ENCODE measurements at places on chromosomes 2 and 18.
A peak's percentile ranks its signal among the peaks of the same experiment; 100 is the strongest.

DNA sequence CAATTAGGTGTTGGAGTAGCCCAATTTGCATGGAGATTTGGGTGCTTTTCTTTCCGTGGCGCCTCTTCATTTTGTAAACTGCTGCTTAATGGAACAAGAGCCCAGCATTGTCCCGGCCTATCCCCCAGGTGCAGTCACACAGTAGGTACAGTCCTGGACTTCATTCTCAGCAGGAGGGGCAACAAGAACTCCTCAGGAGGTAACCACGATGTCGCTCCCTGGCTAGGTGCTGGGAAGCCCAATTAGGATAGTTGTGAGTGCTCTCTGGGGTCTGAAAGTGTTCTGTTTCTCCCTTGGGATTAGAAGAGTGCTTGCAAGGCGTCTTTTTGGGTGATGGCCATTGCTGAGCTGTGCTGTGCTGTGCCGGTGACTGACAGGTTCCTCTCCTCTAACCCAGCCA lies 53.8 kb downstream of the CABLES1 start:
- no peak for DNase-seq

DNA sequence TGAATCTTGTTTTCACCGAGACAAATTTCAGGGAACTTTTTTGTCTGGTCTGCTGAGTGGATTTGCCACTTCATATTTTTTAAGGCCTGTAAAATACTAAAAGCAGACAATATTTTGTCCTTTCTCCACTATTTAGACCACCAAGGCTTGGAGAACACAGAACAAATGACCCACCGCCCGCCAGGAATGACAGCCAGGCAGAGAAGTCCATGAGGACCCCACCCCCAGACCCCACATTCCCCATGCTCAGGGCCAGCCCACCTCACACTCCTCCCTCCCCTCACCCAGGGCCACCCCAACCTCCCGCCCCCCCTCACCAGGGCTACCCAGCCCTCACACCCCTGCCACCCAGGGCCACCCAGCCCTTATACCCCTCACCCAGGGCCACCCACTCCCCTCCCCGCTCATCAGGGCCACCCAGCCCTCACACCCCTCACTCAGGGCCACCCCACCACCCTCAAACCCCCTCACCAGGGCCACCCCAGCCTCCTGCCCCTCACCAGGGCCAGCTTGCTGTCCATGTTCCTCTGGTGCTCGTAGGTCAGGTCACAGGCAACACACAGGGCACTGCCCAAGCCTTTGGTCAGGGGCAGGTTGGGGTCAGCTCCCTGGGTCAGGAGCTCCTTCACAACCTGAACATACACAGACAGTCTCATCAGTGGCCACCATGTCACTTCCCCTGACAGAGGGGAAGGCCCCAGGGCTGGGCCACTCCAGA lies 50.6 kb downstream of the ANKMY1 start:
- DNase-seq, result no peak

- no peak for DNase-seq
Measured at GRCh38 chr2:216545359-216545758, 46.7 kb downstream of the RPL37A start.

GRCh38 chr18:74724186-74724585 lies 126.5 kb downstream of the ZNF407 start:
- no peak for DNase-seq

DNA sequence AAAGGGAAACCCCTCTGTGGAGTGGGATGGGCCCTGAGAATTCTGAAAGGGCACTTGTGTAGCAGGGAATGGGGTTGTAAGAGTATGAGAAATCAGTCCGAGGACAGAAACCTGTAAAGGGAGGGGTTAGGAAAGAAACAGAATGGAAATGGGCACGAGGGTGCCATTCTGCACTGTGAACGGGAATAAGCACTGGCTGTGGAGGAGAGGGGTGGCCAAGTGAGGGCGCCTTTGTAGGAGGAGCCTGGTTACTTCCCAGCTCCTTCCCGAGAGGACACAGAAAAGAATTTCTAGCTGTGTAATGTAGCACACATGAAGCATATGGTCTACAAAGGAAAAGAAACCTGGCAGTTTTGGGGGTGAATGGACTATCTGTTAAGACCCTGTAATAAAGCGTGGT lies 53.4 kb downstream of the POLR1A start:
- DNase-seq, result no peak

DNA sequence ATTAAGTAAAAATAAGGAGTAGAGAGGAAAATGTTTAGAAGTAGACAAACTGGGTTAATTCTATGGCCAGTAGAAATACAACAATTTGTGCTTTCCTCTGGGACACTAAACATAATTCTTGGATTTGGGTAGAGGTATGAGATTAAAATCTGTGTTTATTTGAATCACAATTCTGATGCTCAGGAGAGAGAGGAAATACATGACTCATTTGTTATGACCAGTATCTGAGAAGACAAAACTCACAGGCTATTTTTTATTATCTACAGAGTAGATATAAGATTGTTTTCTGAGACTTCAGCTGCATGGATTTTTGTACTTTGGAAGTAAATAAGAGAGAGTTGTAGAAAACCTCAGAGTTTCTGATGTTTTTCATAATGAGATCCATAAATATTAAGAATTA lies 315.7 kb upstream of the CWC22 start:
- peak; percentile 9 for DNase-seq

DNA sequence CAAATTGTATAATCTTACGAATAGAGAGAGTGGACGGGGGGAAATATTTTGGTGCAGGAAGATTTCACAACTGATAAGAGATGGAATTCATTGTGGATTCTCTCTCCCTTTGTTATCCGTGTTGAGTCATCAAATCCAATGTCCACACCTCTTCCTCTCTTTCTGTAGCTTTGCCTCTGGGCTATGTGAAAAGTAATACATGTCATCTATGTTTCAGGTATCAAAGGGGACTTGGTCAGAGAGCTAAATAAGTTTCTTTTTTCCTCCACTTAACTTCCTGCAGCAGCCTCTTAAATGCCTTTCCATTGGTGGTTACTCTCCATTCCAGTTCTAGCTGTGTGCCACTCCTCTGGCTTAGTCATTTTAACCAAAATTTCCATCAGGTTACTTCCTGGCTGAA lies 169.3 kb upstream of the NXPH2 start:
- no peak for DNase-seq

DNA sequence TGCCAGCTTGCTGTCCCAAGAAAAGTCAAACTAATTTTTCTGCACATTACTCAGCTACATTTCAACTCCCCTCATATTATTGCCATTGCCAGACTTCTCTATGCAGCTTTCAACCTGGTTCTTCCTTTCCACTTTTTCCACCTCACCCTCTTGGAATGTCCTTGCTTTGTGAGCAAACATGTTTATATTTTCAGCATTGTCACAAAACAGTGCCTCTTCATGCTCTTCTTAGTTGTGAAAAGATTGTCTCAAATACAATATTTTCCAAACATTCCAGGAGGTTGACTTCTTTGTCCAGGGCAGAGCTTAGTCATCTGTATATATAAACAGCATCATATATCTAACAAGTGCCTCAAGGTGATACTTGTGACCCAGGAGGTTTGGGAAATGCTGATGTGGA lies 803.3 kb upstream of the CELF4 start:
- DNase-seq, result no peak

- DNase-seq, result no peak
Measured at GRCh38 chr2:173584676-173585458, 230.2 kb downstream of the CDCA7 start.

- DNase-seq, result no peak
Measured at GRCh38 chr18:73848656-73849055, 299.0 kb downstream of the FBXO15 start.

GRCh38 chr2:178422097-178422496 lies 28.9 kb downstream of the PRKRA start:
- DNase-seq, result no peak

DNA sequence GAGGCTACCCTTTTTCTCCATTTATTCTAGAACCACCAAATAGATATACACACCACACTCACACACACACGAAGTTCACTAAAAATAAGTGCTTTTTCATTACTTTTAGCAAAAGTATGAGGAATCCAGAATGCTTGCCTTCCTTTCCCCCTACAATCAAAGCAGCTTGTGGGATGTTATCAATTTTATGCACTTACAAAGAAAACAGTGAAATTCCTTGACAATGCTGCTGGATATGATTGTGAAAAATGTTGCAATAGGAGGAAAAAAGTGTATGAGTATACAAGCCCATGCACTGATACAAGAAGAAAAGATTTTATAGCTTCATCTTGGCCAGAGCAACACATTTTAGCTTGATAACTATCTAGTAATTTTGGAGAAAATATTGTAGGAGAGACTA lies 269.2 kb downstream of the XIRP2 start:
- no peak for DNase-seq

- DNase-seq, result peak; percentile 20
Measured at GRCh38 chr2:215973954-215974699, 39.2 kb downstream of the MREG start.

DNA sequence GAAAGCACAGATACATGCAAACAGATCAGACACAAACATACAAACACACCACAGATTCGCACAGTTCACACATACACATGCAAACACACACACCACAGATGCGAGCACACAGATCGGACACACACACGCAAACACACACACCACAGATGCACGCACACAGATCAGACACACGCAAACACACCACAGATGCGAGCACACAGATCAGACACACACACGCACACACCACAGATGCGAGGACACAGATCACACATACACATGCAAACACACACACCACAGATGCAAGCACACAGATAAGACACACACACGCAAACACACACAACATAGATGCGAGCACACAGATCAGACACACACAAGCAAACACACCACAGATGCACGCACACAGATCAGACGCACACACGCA lies 149.0 kb downstream of the PXDN start:
- no peak for DNase-seq

- no peak for DNase-seq
Measured at GRCh38 chr18:37779220-37779619, 213.6 kb upstream of the CELF4 start.

GRCh38 chr2:186330050-186330449 lies 156.0 kb upstream of the ZC3H15 start:
- no peak for DNase-seq

DNA sequence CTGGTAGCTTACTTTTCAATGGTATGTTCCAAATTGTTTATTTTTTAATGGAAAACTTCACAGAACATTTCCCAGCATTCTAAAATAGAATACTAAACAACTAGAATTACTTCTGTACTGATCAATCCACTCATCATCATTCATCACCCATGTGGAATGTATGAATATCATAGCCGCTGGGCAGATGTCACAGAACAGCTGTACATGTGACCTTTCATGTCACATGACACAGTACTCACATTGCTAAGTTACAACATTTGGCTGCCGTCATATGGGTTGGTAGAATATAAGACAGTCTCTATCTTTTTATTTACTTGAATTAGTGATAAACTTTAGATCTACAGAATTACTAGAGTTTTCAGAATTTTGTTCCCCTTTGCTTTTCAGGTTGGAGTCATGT lies 387.6 kb downstream of the ZEB2 start:
- no peak for DNase-seq

DNA sequence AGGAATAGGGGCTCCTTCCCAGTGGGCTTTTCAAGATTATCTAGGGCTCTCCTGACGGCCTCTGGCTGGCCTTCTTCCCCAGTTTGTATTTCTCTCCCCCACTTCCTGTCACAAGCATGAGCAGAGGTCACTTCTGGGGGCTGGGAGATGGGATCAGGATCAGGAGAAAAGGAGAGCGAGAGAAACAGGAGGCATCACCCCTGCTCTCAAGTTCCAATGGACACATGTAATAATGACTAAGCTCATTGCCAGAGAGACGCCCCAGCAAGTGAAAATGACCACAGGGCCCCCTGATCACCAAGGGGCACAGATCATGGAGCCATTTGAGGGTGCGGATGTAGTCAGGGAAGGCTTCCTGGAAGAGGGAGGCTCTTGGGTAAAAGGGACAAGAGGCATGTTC lies 92.1 kb downstream of the SMAD7 start:
- no peak for DNase-seq

DNA sequence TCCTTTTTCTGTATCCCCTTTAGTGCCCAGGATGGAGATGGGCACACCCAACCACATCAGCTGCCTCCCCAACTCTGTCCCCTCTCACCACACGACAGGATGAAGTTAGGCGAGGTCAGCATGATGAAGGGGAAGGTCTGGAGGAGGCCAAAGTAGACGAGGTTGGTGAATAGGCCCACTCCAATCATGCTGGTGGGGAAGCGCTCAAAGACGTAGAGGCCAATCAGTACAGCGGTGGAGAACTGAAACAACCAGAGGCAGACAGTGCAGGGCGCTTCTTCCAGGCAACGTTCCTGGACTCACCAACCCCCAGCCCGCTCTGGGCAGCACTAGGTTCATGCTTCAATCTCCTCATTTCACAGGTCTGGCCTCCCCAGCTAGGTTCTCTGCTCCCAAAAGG lies 2.9 kb downstream of the TEX261 start:
- DNase-seq, result no peak

- peak; percentile 85 for DNase-seq
Measured at GRCh38 chr2:202635428-202636212, 851 bp downstream of the FAM117B start.

DNA sequence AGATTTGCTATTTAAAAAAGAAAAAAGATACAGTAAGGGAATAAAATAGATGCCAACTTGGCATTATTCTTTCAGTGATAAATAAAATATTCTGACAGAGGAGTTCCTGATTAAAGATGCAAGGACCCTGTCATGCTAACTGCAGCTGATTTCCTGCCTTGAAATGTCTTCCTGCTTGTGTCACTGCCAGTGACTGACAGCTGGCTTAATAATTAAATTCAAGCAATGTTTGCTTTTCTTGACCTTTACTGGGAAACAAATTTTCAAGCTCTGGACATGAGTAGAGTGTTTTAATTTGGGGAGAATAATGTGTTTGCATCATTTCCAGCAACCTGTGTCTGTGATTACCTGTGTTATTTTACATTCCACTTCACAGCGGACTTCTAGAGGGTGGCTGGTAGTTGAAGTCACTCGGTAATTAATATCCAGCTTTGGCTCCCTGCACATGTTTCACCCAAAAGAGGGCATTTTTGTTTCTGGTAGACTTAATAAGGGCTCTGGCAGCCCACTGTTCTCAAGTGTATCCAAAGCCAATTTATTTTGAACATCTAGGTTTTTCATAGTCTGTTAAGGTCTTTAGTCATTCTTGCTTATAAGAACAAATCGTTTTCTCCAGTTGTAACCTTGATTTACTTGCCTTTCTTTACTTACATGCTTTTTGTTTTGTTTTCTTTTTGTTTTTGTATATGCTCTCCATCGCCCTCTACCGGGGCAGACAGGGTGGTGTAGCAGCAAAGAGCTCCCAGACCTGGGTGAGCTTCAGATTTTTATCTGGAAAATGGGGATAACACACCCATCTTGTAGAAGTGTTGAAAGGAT lies 48.5 kb upstream of the PROKR1 start:
- DNase-seq, result peak; percentile 26

- no peak for DNase-seq
Measured at GRCh38 chr2:10375570-10376281, 72.4 kb downstream of the ODC1 start.

- no peak for DNase-seq
Measured at GRCh38 chr2:222304737-222305515, 6.1 kb upstream of the PAX3 start.

DNA sequence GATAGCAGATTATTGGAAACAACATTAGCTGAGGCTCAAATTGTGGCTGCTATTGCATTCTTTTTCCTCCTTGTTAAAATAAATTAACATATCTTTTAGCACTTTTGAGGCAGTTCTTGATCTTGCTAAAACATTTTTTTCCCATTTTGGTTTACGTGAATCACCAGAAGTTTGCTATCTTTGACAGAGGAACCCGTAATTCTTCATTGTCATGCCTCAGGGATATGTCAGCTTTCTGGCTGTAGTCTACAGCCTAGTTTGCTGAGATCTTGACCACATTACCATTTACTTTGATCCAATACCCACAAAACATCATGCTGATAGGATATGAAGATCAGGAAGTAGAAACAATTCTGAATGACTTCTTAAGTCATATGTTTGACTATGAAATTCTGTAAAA lies 25.1 kb upstream of the FANCL start:
- no peak for DNase-seq

GRCh38 chr2:12313445-12314126 lies 403.1 kb upstream of the TRIB2 start:
- DNase-seq, result no peak

All from HTR-8/SVneo (cell line).